HFFc6 (cell line): ENCODE measurements at places on chromosomes 6 and 20. TPM values are rescaled to one million over a fixed set of nuclear protein-coding genes. Genes with fewer than 3 reads are reported as not detected.

GRCh38 chr20:10438217-10438616, 3.1 kb downstream of the SLX4IP start:
- H3K4me3 ChIP-seq = no peak overlapping the region
- no peak for DNase-seq
- peaks cover 7% of the 10 kb centered on the region for H3K4me1 ChIP-seq
- H3K36me3 ChIP-seq = no peaks in the 10 kb centered on the region; the same call in 1 of the 2 replicates

GRCh38 chr20:35363190-35363589, 48.6 kb downstream of the UQCC1 start:
- H3K4me1 ChIP-seq = peaks cover 6% of the 10 kb centered on the region; the same call in 1 of the 2 replicates
- no peaks in the 10 kb centered on the region; the same call in none of the 2 replicates for H3K27me3 ChIP-seq
- peaks cover 17% of the 10 kb centered on the region for H3K36me3 ChIP-seq

- H3K36me3 ChIP-seq = no peaks in the 10 kb centered on the region
- peaks cover 11% of the 10 kb centered on the region; the same call in 1 of the 2 replicates for H3K4me1 ChIP-seq
- no peak overlapping the region for H3K4me3 ChIP-seq
- no peak overlapping the region for H3K27ac ChIP-seq
- H3K27me3 ChIP-seq = no peaks in the 10 kb centered on the region; the same call in 1 of the 2 replicates
These were observed 134.4 kb upstream of the ASCC3 start for GRCh38 chr6:101015541-101015940.

- no peak overlapping the region for H3K4me3 ChIP-seq
- H3K27ac ChIP-seq = no peak overlapping the region
- H3K27me3 ChIP-seq = no peaks in the 10 kb centered on the region; the same call in 1 of the 2 replicates
- no peak for DNase-seq
These were observed 61.1 kb upstream of the TBX18 start for GRCh38 chr6:84825461-84825860.

The RNF5 gene
- 27.7 to 33.9 TPM (median 33.2 TPM) in 3 replicates for total RNA-seq

The ENPP4 gene
- 0.05 TPM in 1 of 2 replicates, not detected in the other for total RNA-seq

The TDP2 gene
- total RNA-seq = 27.3 to 29.0 TPM (median 28.7 TPM) in 3 replicates

GRCh38 chr20:64129146-64129782, 21.9 kb upstream of the NPBWR2 start:
- H3K4me3 ChIP-seq = no peak overlapping the region
- no peaks in the 10 kb centered on the region for H3K4me1 ChIP-seq
